ENCODE measurements at places on chromosomes 11 and 22. TPM values are rescaled to one million over a fixed set of nuclear protein-coding genes. Genes with fewer than 3 reads are reported as not detected.

MFRP gene
- not detected for polyA plus RNA-seq

ZMAT5 gene
- 11.1 TPM for polyA plus RNA-seq

DNA sequence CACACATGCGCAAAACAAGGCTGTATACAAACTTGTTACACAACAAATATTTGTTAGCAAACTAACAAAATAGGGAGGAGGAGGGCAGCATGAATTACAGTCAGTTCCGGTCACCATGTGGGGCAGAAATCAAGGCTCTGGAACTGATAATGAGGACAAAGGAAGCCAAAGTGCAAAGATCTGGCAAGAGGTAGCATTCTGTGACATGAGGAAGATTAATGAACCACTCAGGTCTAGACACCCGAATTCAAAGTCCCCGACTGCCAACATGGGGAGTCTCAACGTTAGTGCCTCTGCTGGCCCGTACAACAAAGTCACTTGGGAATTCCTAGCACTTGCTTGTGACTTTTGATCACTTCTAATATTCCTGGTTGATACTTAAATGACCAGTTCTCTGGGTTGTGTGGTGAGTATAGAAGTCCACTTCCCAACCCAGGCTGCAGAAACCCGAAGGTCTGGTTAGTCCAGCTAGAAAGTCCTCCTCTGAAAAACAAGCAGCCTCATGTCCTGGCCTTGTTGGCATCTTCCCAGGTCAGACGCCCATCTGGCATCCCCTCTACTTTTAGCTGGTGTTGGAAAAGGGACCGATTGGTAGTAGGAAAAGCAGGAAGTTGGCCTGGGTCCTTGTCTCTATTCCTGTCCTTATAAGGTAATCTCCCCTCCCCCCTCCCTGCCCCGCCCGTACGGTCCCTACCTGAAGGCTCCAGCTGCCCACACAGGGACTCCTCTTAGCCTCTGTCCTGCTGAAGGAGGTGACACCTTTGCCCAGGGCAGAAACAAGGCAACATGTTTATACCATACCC, 1.6 kb downstream of the SUN2 start:
- no peak for DNase-seq

GRCh38 chr22:21937041-21937820, 15.4 kb downstream of the PPM1F start:
- DNase-seq, result no peak

DNA sequence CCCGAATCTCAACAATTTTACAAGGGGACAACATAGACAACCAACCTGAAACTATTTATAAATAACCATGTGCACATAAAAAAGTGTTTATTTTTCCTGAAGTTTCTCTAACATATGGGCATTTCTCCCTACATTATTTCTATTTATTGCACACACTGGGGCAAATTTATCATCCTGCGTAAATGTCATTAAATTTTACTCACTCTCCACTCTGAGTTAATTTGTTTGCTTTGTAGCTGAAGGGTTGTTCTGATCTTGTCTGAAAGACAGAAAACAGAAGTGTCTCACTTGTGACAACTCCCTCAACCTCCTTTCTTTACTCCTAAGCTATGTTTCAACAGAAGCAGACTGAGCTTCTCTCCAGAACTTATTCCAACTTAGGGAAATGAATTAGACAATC, 194.2 kb downstream of the HIPK3 start:
- no peak for DNase-seq
